Inflammatory macrophage (primary cell): ENCODE measurements at places on chromosomes 4 and X.

- no peak for DNase-seq
Observed at GRCh38 chr4:23238848-23239247, 546.1 kb downstream of the GBA3 start.

GRCh38 chrX:101057093-101057714 lies 5.3 kb upstream of the TRMT2B start:
- no peak for DNase-seq

- no peak for DNase-seq
Observed at GRCh38 chr4:36551697-36552214, 270.3 kb downstream of the DTHD1 start.

- no peak for DNase-seq
Observed at GRCh38 chr4:15930314-15930713, 8.2 kb downstream of the FGFBP1 start.

DNA sequence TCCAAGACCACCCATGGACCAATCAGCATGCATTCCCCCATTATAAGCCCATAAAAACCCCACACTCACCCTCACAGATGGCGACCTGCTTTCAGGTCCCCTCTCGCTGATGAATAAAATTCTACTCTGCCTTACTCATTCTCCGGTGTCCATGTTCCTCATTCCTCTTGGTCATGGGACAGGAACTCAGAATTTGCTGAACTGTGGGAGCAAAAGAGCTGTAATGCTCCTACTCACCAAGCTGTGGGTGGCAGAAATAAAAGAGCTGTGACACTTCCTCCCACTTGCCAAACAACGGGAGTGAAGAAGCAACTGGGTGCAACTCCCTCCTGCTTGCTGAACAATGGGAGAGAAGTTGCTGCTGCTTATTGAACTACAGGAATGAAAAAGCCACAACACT lies 168.5 kb upstream of the PCDH18 start:
- peak; percentile 75 for DNase-seq

GRCh38 chr4:121237069-121237399 lies 72.9 kb upstream of the TNIP3 start:
- no peak for DNase-seq

DNA sequence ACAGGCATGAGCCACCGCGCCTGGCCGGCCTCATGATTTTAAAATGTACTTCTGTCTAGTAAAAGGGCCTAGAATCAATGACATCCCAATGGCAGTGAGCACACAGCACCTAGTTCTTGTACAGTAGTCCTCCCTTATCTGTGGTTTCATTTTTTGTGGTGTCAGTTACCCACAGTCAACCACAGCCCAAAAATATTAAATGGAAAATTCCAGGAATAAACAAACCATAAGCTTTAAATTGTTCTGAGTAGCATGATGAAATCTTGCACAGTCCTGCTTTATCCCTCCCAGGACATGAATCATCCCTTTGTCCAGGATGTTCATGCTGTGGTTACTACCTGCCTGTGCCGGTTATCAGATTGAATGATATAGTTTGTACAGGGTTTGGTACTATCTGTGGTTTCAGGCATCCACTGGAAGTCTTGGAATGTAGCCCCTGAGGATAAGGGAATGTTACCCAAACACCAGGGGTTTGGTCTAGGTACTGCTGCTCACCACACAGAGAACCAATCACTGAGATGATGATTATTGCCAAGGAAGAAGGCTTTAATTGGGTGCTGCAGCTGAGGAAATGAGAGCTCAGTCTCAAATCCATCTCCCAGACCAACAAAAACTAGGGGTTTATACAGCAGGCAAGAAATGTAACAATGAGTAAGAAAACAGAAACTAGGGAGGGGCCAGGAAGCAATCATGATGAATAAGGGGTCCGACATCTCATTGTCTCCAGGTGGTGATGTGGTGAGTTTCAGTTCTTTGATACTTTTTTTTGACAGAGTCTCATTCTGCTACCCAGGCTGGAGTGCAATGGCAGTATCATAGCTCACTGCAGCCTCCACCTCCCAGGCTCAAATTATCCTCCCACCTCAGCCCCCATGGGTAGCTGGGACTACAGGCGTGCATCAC lies 16.2 kb upstream of the FHL1 start:
- DNase-seq = no peak

DNA sequence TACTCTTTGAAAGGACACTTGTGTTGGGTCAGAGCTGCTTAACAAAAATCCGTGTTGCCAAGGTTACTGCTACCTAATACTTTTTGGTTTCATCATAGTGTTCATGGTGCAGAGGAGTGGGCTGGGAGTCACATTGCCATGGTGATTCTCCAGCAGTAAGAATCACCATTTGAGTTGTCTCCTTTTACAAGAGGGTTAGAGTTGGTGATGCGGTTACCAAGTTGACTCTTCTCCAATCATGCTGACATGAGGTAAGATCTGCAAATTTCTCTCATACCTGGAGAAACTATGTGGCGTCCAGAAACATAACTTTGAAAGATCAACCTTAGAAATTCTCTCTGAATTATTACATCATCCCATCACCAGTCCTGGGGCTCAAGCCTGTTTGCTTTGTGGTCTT lies 242.9 kb upstream of the CNKSR2 start:
- DNase-seq = no peak

DNA sequence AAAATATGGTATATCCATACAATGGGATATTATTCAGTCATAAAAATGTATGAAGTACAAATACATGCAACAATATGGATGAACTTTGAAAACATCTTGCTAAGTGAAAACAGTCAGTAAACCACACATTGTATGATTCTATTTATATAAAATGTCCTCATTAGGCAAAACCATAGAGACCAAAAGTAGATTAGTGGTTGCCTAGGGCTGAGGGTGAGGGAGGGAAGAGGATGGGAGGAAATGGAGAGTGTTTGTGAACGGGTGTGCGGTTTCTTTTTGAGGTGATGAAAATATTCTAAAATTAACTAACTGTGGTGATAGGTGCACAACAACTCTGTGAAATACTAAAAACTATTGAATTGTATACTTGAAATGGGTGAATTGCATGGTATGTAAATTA lies 29.6 kb downstream of the TEX11 start:
- no peak for DNase-seq

DNA sequence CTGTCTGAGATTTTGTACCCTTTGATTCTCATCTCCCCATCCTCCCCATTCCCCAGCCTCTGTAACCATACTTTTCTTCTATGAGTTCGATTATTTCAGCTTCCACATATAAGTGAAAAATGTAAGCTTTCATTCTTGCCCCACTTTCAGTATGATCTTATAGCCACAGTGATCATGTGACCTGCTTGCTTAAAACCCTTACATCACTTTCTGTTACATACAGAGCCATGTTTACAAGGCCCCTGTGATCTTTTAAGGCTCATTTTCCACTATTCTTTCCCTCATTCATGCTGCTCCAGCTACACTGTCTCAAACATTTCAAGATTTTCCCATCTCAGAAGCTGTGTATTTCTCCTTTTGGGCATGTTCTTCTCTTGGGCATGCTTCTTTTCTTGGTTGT lies 147.7 kb downstream of the DCK start:
- peak; percentile 45 for DNase-seq

DNA sequence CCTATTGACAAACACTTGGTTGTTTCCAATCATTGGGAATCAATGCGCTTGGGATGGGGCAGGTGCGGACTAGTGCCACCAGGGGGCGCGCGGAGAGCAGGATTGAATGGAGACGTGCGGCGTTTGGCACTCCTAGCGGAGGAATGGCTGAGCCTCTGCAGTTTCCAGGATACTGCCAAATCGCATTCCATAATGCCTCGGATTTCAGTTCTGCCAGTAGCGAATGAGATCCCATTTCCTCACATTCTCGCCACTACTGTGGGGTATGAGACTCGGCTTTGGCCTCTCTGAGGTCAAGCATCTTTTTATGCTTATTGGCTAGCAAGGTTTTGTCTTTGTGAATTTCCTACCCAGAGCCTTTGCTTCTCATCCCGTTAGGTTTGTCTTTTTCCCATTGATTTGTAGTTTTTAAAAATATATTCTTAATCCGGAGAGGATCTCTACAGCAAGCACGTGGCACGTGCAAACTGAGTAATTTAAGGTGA lies 28.7 kb downstream of the CLDN34 start:
- DNase-seq = peak; percentile 67

DNA sequence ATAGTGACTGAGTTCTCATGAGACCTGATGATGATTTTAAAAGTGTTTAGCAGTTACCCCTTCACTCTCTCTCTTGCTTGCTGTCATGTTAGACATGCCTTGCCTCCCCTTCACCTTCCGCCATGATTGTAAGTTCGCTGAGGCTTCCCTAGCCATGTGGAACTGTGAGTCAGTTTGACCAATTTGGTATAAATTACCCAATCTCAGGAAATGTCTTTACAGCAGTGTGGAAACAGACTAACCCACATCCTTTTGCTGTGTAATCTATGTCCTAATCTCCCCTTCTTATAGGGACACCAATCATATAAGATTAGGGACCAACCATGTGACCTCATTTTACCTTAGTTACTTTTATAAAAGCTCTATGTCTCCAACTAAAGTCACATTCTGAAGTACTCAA lies 677.8 kb downstream of the ADGRL3 start:
- peak; percentile 6 for DNase-seq

DNA sequence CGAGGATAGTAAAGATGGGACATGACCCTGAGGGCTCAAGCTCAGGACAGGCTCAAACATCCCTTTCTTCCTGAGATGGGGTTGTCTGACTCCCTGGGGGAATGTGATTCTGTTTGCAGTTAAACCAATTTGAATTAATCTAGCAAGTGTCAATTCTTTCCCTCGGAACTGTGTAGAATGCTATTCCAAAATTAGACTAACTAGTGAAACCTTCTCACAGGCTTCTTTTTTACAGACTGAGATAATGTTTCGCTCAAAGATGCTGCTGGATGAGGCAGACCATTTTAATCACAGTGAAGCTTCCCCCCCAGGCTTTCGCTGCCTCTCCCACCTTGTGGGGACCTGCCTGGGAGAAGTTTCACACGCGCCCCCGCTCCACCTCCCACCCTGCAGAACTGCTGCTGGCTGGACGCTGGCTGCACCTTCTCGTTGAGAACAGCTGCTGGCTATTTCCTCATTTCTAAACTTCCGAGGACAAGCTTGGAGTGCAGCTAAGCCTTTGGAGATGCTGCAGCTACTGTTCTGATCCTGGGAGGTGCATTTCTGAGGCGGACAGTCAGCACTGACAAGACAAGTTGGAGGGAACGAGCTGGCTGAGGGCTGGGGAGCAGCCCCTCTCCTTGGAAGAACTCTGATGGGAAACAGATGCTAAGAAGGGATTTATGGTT lies 297.8 kb downstream of the RAPGEF2 start:
- DNase-seq = peak; percentile 30

DNA sequence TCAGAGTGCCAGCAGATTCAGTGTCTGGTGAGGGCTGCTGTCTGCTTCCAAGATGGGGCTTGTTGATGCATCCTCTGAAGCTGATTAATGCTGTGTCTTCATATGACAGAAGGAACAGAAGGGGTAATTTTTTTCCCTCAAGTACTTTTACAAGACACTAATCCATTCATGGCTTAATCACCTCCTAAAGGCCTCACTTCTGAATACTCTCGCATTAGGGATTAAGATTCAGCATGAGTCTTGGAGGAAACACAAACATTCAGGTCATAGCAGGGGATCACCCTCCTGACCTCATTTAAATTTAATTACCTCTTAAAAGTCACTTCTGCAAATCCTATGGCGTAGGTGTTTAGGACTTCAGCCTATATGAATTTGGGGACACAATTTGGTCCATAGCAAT lies 1145.5 kb upstream of the PCDH10 start:
- no peak for DNase-seq

DNA sequence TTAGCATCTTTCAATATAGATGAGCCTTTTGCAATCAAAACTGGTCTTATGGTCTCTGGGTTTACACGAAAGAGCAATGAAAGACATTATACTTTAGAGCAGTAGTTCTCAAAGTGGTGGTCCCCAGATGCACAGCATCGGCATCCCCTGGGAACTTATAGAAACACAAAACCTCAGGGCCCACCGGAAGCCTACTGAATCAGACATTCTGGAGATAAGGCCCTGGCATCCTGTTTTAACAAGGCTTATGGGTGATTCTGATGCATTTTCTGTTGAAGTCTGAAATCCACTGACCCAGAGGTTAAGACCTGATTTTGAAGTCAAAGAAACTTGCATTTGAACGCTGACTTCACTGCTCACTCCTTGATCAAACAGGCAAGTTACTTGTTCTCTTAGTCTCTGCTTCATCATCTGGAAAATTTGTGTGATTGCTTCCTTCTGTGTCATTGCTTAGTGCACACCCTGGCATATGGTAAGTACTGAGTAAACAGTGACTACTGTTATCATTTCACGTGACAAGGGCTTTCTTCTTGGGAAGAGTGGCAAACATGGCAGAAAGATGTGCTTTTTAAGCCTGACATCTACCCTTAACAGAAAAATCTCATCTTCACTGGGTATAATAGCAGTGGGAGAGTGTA lies 14.5 kb downstream of the CHRNA9 start:
- no peak for DNase-seq

- peak; percentile 73 for DNase-seq
Observed at GRCh38 chrX:18961686-18962085, 22.2 kb downstream of the PHKA2 start.

DNA sequence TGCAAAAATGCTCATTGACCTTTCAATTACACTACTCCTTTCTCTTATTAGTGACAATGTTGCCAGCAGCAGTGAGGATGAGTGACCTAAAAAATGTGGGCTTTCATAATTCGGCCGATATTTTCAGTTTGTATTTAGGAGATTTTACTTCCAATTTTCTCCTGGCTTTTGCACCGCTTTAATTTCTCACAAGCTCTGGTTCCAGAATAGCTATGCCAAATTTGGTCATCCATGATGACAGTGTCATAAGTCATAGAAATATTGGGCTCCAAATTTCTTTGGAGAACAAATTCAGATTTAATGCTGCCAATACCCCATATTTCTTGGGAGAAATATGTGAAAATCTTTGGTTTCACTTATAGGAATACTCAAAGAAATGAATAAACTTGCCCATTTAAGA lies 187.7 kb upstream of the HCCS start:
- no peak for DNase-seq

DNA sequence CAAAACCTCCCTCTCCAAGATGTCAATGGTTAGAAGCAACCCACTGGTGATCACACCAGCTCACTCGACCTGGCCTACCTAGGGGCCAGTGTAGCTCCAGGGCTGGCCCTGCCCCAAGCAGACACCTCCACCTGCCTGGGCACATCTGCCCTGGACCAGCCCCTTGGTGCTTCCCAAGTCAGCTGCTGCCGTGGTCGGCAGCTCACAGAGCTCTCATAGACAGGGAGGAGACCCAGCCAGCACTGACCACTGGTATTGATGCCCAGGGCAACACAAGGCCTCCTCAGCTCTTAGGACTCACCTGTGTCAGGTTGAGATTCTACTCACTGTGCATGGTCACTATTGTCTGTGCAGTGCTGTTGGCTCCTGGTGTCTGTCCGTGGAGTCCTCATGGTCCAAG lies 51.7 kb downstream of the SEPSECS start:
- DNase-seq = no peak

DNA sequence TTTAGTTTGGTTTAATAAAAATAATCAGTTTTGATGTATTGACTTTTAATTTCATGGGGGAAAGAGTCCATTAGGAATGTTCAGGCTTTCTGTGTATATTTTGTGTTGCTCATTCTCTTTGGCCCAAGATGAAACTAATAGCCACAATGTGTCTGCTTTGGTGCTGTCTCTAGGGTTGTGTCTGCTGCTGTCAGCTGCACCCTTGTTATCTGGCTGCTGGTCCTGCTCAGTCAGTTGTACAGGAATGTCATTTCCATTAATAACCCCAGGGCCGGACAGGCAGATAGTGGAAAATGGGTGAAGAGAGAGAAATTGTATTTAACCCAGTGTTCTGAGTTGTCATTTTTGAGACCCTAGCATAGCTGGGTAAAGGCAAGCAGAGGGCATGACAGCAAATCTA lies 115.1 kb downstream of the PHEX start:
- no peak for DNase-seq
